CD4-positive, alpha-beta T cell treated with Interleukin-17A for 4 hours (primary cell): ENCODE measurements at places on chromosomes 5 and 9.

DNA sequence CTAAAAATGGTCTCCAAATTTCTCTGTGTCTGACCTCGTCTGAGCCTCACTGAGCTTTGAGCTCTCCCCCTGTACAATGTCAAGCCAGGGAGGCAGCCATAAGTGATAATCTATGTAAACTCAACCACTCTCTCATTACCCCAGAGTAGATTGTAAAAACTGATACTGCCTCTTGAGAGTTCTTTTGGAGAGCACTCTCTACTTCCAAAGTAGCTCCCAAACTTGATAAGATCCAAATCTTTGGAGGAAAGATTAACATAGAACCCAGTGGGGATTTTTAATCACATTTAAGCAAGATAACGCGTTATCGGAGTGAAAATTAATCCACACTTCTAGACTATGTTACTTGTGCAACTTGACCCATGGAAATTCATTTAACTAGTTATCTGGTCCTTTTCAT, 54.9 kb downstream of the TMEM167A start:
- DNase-seq: no peak

DNA sequence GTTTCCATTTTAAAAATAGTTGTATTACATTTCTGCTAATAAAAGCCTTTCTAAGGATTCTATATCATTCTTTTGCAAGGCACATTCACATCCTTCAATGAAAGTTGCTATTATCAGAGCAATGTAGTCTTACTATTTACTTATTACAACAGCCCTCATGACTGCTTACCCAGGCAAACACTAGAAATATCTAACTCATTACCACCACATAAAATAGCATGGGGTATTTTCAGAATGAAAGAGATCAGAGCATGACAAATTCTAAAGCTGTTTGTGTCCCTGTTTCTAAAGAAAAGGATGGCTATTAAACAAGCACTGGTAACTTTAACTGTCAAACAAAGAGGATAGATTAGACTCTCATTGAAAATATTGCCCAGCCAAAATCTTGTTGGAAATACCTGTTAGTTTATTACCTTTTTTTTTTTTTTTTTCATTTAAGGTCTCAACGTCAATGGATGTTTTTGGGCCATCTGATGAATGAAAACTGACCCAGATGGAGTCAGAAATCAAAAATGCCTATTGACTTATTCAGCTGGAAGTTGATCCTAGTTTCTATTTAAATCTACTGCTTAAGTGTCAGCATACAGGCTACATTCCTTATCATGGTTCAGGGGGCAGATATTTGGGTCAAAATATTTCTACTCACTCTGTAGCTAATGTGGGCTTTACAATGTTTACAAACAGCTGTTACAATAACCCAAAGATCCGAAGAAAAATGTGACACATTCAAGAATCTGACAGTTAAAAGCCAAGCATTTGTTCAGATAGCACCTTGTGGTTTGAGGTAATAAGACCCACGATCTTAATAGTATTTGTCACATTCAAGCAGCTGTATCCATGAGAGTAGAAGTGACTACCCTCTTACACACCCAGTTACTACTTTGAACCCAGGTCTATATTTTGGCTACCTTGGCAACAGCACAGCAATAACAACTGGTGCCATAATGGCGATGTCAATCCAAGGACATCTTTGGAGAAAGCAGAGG, 554.8 kb upstream of the MEF2C start:
- no peak for DNase-seq

DNA sequence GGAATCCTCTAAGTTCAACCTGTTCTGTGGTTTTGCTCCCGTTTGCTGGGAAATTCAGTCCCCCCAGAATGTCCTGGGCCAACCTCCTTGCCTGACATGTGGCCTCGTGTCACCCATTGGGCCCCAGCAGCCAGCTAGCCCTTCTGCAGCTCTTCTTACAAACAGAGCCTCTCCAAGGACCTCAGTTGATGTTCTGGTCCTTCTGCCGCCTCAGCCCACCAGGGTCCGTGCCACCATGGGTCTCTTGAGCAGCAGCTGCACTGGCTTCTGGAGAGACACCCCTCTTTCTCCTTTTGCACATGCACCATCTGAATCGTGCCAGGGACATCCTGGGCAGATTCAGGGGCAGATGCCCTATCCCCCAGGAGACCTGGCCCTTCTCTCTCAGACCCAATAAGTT, 85.0 kb downstream of the LMX1B start:
- DNase-seq: no peak

DNA sequence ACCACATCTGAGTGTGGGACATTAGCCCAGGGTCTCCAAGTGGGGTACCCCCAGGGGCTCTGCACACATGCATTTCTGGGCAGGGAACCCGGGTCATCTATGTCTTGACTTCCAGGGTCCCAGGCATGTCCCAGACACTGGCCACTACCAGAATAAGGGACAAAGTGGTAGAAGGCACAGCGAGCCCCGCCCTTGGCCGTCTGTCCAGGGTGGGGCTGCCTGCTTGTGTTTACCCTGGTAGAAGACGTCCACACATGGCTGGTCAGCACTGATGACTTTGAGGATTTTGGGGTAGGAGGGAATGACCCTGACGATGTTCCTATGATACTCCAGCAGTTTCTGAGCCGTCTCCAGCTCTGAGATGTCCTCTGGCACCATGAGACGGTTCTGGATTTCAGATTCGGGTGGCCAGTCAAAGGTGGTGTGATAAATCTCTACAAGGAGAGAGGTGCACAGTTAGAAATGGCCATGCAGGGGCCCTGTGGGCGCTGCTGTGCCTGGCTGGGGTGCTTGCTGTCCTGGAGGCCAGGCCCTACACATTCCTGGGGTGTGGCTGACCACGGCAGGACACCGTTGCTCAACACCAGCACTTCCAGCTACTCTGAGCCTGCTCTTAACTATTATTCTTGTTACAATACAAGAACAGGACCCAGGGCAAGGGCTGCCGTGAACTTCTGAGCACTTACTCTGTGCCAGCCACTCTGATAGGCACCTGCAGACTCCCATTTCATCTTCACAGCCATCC, 51.3 kb downstream of the AK8 start:
- no peak for DNase-seq

GRCh38 chr9:71483436-71483835, 284.9 kb downstream of the CEMIP2 start:
- no peak for DNase-seq
